Activated T-helper 17 cell treated with anti-CD3 and anti-CD28 coated beads, Interleukin-2, amount 50 U/mL, for 72 hours (primary cell): ENCODE measurements at places on chromosomes 6 and 20.

- no peak for ATAC-seq
These were observed 25.5 kb downstream of the ABHD12 start for GRCh38 chr20:25364879-25365699.

- no peak for ATAC-seq
These were observed 3.2 kb upstream of the TGM3 start for GRCh38 chr20:2292416-2293110.

DNA sequence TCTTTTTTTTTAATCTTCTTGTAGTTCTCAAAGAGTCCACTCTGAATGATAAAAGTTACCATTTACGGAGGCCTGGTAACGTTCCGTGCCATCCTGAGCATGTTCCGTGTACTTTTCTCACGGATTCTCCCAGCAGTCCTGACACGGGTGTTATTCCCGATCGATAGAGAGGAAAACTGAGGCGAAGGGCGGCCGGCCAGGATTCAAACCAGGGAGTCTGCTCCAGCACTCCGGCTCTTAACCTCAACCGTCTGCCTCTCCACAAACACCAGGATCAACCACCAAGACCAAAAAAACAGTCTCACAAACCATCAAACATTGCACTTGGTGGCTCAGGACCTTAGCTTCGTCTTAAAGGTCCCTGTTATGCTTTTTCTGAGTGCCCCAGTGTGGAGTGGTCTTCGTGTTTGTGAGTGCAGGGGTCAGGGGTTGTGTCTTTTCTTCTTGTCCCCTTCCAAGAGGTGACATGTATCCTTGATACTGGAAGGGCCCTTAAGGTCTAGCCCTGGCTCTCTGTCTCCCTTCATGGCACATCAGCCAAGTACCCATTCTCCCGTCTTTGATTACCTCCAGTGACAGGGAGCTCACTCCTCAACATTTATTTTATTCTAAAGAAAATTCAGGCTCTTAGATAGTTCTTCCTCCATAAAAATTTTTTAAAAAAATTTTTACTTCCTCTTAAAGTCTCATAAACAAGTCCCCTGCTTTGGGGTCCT lies 35.1 kb downstream of the SRC start:
- ATAC-seq = no peak

- no peak for ATAC-seq
These were observed 97.1 kb upstream of the NXT1 start for GRCh38 chr20:23253524-23253923.

DNA sequence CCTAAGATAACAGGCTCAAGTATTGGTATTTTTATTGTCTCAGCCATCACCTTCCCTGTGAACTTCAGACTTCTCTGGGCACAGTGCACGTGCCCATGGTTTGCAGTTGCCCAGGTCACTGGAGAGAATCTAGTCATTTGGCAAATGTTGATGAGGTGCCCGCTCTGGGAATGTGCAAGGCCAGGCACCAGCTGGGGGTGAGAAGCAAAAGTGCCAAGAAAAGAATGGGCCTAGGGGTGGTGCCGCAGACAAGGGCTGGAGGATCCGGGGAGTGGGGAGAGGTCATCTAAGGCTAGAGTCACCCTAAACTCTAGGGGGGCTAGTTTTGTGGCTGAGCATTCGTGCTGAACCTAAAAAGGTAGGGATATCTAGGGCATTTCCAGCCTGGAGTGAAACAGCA lies 57.0 kb upstream of the VSTM2L start:
- no peak for ATAC-seq

GRCh38 chr6:80638213-80639055 lies 532.0 kb downstream of the BCKDHB start:
- ATAC-seq = peak; percentile 42

GRCh38 chr6:108421366-108421765 lies 126.5 kb downstream of the AFG1L start:
- no peak for ATAC-seq

- no peak for ATAC-seq
These were observed 896.6 kb upstream of the MANEA start for GRCh38 chr6:94680669-94681212.

- ATAC-seq = no peak
These were observed 17.3 kb upstream of the MATN4 start for GRCh38 chr20:45325371-45325770.

DNA sequence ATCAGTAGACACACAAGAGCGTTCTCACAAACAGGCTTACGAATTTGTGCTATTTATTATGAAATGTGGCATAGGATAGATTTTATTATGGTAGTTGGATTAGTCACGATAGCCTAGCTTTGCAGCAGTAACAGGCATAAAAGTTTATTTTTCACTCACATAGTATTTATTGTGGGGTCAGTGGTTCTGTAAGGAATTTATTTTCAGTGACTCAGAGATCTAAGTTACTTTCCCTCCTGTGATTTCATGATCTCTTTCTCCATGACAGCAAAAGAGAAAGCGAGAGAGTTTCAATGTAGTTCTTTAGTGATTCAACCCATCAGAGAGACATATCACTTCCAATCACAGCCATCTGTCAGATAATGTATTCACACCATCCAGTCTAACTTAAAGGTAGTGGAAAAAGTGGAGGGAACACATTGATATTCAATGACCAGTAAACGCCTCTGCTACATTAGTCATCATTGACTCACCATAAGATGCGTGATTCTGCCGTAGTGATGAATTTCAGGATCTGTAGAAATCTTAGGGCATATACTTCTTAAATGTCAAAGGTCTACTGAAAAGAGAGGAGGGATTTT lies 605.5 kb downstream of the HDGFL1 start:
- ATAC-seq = peak; percentile 24

DNA sequence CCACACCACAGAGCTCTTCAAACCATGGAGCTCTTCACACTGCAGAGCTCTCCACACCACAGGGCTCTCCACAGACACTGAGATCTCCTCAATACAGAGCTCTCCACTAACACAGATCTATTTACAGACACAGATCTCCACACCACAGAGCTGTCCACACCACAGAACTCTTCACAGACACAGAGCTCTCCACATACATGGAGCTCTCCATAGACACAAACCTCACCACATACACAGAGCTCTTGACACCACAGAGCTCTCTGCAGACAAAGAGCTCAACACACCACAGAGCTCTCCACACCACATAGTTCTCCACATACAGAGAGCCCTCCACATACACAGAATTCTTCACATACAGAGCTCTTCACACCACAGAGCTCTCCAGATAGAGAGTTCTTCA lies 53.0 kb downstream of the ERMARD start:
- no peak for ATAC-seq

GRCh38 chr20:20585146-20585545 lies 127.3 kb downstream of the RALGAPA2 start:
- no peak for ATAC-seq

GRCh38 chr6:146813554-146813953 lies 214.8 kb downstream of the ADGB start:
- no peak for ATAC-seq

DNA sequence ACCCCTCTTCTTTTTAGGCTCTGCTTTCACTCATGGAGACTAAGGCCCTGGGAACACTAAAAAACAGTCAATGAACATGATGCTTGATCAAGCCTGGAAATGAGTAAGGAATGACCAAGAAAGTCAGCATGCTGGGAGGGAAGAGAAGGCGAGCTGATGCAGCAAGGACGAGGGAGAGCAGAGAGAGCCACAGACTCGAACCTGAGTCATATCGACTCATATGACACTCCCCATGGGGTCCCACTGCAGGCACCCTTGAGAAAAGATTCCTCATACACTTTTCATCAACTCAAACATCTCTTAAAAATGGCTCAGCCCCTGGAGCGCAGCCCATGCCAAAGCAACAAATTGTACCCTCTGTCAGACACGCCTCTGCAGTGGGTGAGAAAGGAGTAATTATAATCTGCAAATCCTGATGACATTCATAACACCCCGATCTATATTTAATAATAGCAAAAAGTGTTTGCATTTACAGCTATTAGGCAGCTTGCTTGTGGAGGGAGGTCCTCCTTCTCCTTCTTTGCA lies 127.2 kb downstream of the F13A1 start:
- ATAC-seq = no peak

DNA sequence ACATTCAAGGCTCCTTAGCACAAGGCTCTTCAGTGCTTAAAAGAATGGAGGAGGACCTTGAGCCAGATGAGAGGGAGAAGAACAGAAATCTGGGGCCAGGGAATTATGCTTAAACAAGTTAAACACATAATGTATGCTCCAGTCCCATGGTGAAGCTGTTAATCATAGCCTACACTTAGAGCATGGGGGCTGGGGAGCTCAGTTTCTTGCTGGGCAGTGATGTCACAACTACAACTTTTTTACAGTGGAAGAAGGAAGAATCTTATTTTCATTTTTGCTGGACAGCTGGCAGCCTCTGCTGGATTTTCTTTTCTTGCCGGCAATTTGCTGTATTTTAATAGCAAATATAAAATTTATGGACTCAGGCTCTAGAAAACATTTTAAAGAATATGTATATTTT lies 432.5 kb downstream of the CD109 start:
- ATAC-seq = no peak

DNA sequence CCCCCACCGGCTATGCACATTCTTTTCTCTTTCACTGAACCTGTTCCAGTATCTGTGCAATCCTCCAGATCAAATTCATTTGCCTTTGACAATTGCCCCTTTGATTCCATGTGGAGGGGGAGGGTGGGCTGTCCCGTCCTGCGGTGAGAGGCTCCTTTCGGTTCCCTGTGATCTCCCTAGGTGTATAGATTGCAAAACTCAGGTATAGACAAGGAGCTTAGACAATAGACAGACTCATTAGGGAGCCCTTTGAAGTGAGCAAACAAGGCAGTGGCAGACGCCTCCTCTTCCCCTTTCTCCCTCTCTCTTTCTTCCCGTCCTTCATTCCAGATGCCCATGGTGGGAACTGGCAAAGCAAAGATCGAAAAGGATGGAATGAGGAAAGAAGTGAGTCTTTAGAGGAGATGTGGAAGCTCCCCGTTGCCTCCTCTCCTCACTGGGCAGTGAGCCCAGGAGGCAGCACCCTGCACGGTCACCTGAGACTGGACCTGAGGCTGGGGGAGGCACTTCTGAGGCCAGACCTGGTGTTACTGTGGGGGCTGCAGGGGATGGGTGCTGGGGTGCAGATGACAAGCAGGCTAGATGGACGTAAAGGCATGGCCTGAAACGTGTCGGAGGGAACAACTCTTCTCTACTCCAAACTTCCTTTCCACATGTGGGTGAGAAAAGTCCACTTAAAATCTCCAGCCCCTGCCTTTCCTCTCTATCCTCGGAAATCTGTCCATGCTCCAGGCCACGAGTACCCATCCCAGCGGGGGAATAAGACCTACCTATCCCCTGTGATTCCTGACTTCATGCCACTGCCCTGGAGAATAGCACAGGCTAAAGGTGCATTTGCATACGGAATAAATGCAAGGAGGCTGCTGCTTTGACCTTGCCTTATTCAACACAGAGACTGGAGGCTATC lies 256.6 kb upstream of the FOXQ1 start:
- ATAC-seq = no peak

DNA sequence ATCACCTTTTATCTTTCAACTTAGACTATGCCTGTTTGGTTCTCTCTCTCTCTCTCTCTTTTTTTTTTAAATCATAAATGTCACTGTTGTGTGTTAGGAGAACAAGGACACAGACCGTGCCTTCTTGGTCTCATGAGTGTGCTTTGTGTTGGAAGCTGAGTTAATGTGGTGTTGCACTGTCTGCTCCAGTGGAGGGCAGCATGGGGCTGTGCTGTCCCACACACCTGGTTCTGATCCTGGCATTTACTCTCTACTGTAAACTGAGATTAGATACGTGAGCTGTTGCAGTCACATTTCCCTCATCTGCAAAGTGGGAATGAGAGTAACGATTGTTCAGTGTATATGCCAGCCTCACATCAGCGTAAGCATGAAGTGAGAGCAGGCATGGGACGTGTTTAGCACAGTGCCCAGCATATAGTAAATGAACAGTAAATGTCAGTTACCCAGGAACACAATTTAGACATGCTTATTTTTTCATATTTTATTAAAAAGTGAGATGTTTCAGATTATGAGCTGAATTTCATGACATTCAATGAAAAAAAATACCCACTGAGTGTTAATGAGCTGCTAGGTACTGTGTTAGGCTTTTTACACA lies 161.1 kb downstream of the FARS2 start:
- ATAC-seq = peak; percentile 39

- ATAC-seq = no peak
These were observed 25.5 kb downstream of the TRERF1 start for GRCh38 chr6:42426191-42426590.

GRCh38 chr6:92577077-92577719 lies 842.2 kb downstream of the EPHA7 start:
- ATAC-seq = no peak

- ATAC-seq = no peak
These were observed 30.4 kb downstream of the PREX1 start for GRCh38 chr20:48797275-48797825.

GRCh38 chr20:54726687-54727300 lies 251.4 kb downstream of the DOK5 start:
- ATAC-seq = no peak

- ATAC-seq = no peak
These were observed 800.1 kb downstream of the TFAP2A start for GRCh38 chr6:9614778-9615177.

GRCh38 chr20:39607141-39607540 lies 645.0 kb downstream of the DHX35 start:
- ATAC-seq = no peak

GRCh38 chr6:11398451-11399326 lies 138.9 kb upstream of the TMEM170B start:
- no peak for ATAC-seq

- no peak for ATAC-seq
These were observed 75.9 kb upstream of the LOC128125822 start for GRCh38 chr6:63496361-63496804.

- ATAC-seq = no peak
These were observed 106.3 kb upstream of the KHDRBS2 start for GRCh38 chr6:62392291-62392690.

- no peak for ATAC-seq
These were observed 127.9 kb downstream of the BACH2 start for GRCh38 chr6:90168693-90169131.

DNA sequence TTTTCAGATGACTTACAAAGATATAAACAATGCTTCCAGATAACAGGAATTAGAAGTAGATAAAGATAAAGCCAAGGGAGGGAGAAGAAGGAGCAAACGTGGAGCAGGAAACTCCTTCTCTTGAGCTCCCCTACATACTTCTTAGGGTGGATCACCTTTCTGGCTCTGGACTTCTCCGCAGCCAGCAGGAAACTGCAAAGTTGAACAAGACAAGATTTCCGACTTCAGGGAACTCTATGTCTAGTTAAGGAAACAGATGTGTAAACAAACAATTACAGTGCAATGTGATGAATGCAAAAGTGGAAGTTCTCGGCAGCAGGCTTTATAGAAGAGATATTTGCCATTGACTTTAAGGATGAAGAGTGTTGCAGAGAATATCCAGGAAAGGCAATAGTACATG lies 134.0 kb upstream of the MARCKS start:
- ATAC-seq = no peak

DNA sequence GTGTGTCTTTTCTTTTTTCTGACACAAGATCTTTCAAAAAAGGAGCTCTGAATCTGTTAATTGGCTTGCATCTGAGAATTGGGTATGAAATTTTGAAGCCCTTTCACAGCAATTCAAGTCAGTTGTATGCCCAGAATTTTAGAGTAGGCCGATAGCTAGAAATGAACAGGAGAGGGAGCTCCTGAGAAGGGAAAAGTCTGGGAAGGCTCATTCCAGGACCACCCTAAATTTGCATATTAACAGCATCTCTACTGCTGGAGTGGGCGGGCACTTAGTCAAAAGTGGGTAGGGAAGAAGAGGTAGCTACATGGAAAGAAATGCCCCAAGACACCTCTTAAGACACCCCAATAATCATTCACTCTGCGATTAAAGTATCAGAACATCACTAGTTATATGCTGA lies 928.3 kb downstream of the TBC1D32 start:
- no peak for ATAC-seq
